ENCODE measurements at places on chromosomes 11 and 22.

GRCh38 chr22:47125603-47126002, 363.2 kb downstream of the TBC1D22A start:
- DNase-seq = no peak

DNA sequence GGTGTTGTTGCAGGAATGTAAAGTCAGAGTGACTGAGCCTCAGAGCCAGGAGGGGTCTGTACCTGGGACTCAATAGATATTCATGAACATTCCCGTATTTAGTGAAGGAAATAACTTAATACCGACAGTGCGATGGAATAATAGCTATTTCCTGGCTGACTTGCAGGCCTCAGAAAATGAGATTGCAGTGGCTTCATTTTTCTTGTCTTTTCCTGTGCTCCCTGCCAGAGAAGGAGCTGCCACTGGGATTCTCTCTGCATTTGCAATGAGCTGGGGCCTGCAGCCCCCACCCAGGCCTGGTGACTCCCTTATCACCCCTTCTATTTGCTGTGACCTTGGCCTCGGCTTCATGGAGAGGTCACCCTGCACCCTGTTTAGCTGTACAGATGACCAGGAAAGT, 173.4 kb downstream of the MIAT start:
- no peak for DNase-seq

- DNase-seq = no peak
Measured at GRCh38 chr22:29633514-29634312, 30.3 kb downstream of the NF2 start.

DNA sequence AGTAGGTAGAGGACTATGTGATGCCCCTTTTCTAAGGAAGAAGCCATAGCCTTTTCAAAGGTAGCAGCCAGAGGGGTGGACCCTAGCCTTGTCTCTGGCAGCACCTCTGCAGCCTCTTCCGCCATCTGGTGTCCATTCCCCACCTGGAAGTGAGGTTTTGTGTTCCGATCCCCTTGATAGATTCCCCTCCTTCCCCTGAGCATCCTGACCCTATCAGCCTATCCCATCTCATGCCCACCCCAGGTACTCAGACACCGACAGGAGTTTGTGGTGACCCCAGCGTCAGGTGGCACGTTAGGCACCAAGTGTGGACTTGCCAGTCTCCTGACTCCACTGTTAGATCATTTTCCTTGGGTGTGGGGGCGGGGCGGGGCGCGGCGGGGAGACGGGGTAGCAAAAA, 398 bp upstream of the FAM89B start:
- DNase-seq = no peak

DNA sequence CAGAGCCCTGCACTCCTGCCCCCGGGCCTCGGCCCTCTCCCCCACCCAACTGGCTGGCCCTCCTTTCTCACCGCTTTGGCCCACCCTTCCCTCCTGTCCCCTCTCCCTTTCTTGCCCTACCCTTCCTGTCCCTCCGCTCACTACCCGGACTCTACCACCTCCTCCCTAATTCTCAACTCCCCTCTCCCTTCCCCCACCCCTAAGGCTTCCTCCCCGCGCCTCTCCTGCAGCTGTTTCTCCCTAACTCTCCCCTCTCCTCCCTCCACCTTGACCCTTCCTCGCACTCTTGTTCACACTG, 421 bp downstream of the SLC15A3 start:
- DNase-seq = no peak

DNA sequence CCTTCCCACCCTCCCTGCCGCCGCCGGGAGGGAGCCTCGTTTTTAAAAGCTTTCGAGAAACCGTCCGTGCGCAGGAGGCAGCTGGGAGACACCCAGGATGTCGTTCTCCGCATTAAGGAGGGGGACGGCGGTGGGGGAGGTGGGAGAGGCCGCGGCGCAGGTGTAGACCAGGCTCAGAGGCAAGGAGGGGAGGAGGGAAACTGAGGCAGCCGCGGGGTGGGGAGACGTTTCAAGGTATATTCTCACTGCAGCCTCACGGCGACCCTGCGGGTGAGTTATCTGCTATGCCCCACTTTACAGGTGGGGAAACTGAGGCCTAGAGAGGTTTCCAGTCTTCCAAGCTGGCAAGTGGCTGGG, 42.7 kb downstream of the CYTH4 start:
- DNase-seq = no peak

DNA sequence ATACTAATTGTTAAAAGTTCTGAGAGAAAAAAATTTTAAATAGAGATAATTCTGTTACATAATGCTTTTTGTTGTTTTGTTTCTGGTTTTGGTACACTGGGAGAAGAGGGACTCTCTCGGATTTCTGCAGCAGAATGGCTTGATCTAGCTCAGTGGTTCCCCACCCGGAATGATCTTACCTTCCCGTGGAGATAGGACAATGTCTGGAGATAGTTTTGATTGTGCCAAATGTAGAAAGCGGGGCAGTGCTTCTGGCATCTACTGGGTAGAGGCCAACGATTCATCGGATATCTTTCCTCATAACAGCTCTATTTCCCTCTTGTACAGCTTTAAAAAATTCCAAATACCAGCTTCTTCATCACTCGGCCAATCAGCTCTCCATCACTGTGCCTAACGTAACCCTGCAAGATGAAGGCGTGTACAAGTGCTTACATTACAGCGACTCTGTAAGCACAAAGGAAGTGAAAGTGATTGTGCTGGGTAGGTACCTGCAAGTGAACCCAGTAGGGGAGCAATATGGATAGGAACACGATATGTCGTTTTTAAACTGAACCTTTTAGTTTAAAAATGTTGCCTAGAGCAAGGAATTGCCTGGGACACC, 13.2 kb downstream of the CRTAM start:
- DNase-seq = no peak

DNA sequence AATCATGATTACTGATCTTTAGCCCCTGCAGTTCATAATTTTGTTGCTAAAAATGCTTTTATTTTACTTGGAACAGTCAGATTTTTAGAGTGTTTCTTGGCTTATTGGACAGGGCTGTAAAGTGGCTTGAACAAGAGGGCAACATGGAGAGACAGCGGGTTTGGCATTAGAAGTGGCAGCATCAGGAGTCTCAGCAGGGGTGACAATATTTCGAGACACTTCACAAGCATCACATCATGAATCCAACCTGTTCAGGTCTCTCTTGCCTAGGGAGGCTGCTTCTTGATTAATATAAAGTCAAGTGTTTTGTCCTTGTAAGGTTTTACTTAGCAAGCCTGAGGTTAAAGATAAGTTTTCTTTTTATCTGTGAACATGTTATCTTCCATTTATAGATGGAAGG, 2249.5 kb downstream of the LRRC4C start:
- no peak for DNase-seq

- DNase-seq = no peak
Measured at GRCh38 chr11:84660257-84660977, 966.7 kb downstream of the DLG2 start.

DNA sequence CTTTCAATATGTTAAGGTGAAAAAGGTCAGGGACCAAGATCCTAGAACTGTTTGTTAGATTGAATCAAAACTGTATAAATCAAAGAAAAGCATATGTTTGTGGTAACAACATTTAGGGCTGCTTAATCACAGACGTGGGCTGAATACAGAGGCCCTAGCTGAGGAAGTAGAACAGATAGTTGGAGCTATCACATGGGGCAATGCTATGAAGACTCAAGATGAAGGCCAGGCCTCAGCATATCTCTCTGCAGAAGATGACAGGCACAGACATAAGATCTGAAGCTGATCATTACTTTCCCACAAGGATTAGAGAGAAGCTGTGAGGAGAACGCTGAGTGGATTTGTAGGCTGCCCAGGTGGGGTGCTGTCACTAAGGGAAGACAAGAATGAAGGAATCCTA, 158.6 kb upstream of the CARD18 start:
- DNase-seq = no peak
